ENCODE measurements at places on chromosomes 7 and 10.

GRCh38 chr7:140678816-140679130 lies 6.0 kb downstream of the ADCK2 start:
- DNase-seq = no peak

DNA sequence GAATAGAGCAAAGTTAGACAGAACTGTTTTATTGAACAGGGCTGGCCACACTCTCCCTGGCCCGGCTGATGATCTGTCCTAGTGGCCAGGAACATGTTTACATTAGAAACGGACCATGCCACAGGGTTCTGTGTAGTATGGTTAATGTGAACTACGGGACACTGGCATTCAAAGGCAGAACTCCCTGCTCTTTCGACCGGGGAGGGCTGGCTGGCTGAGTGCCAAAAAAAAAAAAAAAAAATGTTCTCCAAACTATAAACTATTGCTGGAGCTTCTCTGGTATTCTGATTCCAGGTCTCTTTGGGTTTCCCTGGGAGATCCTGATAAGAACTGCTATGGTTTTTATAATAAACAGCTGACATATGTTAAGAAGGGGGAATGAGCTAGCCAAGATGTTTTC lies 1262.6 kb upstream of the SORCS1 start:
- no peak for DNase-seq

GRCh38 chr7:75762350-75762917 lies 9.6 kb downstream of the CCL26 start:
- DNase-seq = peak; percentile 43

GRCh38 chr10:53679666-53680065 lies 907.1 kb upstream of the MBL2 start:
- no peak for DNase-seq

DNA sequence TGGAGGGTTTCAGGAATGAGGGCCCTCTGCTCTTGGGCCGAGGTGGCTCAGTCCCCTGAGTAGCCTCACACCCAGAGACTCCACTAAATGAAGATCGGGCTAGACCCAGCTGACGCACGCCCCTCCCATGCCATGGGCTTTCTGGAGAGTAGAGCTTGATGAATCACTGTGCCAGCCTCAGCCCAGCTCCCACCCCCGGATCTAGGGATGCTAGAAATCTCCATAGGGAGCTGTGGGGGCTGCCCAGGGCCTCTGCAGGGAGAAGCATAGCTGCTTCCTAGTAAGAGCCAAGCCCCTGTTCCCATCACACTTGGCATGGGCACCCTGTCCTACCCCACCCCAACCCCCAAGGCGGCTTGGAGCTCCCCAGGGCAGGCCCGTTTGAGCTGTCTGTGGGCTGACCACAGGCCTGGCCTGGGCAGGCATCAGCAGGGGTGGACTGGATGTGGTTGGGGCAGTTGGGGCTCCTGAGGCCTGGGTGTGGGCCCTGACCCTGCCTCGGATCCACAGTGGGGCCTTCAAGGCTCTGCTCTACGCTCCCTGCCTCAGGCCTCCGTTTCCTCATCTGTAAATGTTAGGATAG lies 121.2 kb downstream of the ZMIZ1 start:
- no peak for DNase-seq

GRCh38 chr7:108448584-108449505 lies 7.4 kb downstream of the NRCAM start:
- DNase-seq = no peak

DNA sequence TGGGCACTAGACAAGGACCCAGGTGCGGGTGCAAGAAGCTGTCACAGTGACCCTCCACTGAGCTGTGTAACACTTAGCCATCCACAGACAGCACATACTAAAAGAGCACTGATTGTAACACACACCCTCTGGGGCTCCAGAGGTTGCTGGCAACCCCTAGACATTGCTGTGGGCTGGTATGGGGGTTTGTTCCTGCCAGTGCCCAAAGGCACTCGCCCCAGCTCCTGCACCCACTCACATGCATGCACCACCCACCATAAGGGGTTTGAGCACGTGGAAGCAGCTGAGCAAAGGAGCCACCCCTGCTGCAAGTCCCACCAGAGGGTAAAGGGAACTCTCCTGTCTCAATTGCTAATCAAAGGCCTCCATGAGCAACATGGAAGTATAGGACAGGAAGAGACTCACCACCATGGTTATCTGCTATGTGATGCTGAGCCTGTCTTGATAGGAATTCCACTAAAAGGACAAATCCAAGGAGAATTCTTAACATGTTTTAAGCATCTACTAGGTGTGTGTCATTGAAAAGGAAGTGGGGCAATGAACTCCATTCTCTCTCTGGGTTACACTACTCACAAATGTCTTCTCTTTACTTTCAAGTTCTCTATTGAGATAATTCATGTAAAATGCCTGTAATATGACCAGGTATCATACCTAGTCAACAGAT lies 103.1 kb downstream of the GFRA1 start:
- DNase-seq = no peak

DNA sequence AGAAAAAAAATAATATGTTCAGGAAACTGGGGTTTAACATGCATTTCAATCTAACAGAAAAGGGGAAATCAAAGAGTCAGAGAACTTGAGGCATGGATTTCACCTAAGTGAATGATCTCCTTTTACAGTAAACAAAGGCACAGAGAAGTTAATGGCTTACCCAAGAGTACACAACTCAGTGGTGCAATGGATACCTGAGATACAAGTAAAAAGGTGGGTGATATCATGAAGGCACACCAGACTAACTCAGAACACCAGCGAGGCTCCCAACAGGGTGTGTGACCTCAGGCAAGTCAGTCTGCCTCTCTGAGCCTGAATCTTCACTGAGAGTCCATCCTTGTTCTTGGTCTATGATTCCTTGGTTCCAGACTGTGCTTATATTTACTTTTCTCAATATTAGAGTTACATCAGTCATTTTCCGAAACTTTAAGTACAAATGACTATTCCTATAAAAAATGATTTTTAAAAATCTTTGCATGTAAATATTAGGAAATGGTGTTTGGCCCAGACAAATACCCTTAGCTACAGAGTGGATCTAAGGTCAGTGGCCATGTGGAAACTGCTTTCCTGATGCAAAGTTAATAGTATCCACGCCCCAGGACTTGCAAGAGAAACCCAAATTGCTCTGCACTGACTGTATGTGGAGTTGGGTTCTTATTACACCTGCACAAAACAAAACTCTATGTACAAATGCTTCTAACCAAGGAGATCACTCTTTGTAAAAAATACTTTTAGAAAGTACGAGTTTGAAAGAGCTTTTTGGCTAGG lies 282.8 kb upstream of the IMMP2L start:
- no peak for DNase-seq

DNA sequence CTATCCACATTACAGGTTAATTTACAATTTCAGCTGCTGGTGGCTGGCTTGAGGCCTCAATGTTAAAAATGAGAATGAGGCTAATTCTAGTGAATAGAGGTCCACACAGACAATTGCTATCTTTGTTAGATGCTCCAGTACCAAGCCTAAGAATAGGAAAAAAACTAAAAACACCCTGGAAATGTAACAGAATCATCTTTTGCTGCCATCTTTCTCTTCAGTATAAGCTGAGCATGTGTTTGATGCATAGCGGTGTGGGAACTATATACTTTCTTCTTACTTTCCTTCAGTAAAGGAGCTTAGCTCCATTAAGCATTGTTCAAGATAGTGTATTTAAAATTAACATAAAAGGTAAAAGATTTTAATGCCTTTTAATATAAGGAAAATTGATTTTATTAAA lies 5.6 kb downstream of the TMEM229A start:
- DNase-seq = no peak

DNA sequence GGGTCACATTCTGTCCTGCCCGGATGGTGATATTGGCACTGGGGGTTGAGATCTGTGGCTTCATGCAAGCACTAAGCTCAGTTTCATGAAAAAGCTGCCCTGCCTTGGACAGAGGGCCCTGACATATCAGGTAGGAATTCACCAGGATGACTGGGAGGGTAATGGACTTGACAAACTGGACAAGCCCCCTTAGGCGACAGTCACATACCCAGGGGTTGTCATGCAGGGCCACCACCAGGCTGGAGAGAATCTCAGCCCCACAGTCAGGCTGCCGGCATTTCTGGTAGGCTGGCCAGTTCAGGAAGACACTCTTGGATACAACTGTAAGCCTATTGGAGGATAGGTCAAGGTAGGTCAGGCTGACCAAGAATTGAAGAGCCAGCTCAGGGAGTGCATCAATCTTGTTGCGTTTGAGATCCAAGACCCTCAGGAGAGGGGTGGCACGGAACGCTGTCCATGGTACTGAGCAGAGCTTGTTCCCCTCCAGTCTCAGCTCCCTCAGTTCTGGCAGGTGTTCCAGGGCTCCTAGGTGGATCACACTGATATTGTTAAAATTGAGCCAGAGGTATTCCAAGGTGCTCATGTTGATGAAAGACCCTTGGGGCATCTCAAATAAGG lies 824 bp downstream of the LRIT2 start:
- DNase-seq = no peak

GRCh38 chr10:4662576-4663161 lies 163.3 kb upstream of the AKR1E2 start:
- DNase-seq = no peak

GRCh38 chr10:127145173-127145572 lies 51.2 kb downstream of the INSYN2A start:
- no peak for DNase-seq

DNA sequence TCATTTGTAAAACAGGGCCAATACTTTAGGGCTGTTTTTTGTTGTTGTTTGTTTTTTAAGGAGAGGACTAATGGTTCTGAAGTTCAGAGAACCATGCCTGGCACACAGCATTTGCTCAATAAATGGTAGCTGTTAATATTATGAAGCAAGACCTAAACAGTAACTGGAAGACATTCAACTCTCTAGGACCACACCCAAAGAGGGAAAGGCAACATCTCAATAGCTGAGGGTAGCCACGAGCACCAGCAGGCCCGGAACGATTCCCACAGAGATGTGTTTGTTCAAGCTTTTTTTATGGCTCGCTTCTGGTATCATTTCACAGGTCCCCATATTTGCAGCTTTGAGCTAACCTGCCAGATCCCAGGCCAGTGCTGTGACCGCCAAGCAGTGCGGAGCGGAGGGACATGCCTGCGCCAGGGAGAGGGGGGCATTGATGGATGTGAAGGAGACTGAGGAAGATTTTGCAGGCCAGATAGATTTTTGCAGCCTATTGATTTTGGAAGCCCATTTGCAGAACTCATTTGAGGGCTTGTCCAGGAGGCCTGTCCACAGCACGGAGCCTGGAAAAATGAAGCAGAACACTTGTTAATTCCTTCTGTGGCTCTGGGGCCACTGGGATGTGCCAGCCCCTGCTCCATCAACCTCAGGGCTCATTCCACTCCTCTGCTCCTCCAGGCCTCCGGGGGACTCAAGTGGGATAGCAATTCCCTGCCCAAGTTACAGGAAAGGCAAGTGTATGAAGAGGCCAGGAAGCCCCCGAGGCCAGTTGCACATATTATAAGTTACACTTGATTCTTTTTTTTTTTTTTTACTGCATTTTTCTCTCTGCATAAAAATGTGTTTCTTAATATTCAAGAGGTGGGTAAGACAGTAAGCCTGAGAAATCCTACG lies 57.3 kb upstream of the FGFR2 start:
- DNase-seq = no peak

GRCh38 chr10:75544386-75544785 lies 113.0 kb downstream of the LRMDA start:
- no peak for DNase-seq

- DNase-seq = no peak
Measured at GRCh38 chr10:98563811-98564210, 117.1 kb upstream of the HPS1 start.

DNA sequence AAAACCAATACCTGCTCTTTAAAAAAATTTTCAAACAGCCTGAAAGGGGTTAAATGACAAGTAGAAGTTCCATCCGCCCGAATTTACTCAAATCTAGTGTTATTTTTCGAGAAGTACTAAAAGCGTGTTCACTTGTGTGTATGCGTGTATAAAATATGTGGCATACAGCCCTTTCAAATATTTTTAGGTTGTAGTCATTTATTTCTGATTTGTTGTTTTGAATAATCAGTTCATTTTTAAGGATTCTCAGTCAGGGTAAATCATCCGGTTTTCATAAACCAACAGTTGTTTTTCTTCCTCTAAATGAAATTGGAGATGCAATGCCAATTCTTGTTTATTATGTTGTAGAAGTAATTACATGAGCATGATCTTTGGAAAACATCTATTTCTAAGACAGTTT lies 6.9 kb upstream of the SUN1 start:
- no peak for DNase-seq

DNA sequence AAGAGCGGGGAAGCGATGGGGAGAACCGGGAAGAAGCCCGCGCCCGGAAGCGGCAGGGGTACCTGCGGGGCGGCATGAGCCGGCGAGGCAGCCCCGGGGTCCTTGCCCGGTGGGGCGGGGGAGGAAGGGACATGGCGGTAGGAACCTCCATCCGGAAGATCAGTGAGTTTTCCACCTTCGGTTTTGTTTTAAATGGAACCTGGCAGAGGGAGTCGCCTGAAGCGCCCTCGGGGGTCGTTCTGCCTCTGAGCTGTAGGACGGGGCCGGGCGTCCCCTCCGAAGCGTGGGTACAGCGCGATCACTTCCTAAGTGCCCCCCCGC lies 471 bp downstream of the PFKP start:
- peak; percentile 12 for DNase-seq

DNA sequence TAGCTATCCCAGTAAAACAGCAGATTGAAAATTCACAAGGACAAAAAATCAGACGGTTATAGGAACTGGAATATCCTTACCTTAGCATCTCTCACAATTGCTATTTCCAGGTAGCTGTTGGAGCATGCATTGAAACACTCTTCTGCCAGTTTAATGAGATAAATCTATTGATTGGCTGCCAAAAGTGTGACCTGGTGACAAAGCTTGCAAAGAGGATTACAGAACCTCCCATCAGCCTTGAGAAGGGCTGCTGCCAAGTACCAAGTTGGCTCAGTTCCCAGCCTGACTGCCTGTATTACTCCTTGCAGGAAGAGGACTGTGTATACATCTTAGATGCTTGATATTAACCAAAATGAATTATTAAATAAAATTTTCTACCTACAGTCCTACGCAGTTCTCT lies 5.1 kb downstream of the PRLHR start:
- no peak for DNase-seq

DNA sequence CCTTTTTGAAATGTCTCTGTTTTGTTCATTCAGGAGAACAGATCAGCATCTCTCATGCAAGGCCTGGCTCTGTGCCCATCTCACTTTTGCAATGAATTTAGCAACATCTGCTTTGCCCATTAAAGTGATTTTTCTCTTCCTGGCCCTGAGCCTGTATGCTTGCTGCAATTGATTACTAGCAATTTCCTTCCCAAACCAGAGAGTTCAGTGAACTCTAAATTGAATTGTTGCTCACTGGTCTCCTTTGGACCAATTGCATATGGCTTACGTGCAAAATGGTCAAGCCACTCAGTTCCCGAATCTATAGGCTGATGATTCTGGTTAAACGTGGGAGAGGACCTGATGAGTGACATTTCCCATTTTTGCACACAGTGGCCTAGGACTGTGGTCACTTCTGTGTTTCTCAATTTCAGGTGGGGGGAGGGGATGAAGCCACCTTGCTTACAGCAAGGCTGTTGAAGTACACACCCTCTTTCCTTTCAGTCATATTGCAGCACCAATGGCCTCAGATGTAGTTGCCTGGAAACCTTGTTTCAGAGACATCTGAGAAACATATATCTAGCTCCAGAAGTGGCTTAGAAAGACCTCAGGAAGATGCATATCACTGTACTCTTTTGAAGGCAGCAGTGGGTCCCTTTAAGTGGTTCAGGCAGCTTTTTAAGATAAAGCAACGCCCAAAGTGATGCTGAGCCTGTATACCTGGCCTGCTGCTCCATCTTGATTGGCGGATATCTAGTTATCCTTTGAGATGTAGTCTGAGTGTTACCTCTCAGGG lies 201.4 kb downstream of the PTEN start:
- peak; percentile 63 for DNase-seq

GRCh38 chr7:83036130-83036529 lies 126.6 kb downstream of the PCLO start:
- DNase-seq = no peak

- no peak for DNase-seq
Measured at GRCh38 chr10:101464599-101464998, 110.6 kb downstream of the BTRC start.

Measured in activated CD4-positive, alpha-beta T cell treated with anti-CD3 and anti-CD28 coated beads, Interleukin-2, amount 50 U/mL, for 16 hours (primary cell).